ENCODE measurements at places on chromosomes 13 and 19.

GRCh38 chr13:46035066-46035465 lies 17.5 kb downstream of the ZC3H13 start:
- no peak for DNase-seq

- DNase-seq: no peak
Observed at GRCh38 chr19:2239173-2239572, 2.5 kb downstream of the SF3A2 start.

DNA sequence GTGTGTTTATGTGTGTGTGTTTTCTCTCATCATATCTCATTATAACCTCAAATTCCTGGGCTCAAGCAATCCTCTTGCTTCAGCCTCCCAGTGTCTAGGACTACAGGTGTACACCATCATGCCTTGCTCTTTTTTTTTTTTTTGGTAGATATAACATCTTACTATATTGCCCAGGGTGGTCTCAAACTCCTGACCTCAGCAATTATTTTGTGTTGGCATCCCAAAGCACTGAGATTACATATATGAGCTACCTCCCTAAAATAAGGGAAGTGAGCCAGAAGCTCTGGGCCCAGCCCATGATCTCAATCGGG lies 448 bp upstream of the ZNF543 start:
- no peak for DNase-seq

DNA sequence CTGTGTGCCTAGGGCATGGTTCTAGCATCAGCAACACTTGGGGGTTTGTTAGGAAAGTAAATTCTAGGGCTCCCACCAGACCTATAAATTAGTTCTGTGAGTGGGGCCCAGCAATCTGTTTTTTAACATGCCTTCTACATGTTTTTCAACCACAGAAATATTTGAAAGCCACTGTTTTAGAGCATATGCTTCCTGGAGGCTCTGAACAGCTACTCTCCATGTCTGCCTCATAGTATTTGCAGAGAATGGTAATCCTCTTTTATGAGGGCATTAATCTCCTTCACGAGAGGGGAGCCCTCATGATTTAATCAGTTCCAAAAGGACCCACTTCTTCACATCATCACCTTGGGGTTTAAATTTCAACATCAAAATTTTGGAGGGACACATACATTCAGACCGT lies 6.0 kb downstream of the SPATA13 start:
- DNase-seq: no peak

DNA sequence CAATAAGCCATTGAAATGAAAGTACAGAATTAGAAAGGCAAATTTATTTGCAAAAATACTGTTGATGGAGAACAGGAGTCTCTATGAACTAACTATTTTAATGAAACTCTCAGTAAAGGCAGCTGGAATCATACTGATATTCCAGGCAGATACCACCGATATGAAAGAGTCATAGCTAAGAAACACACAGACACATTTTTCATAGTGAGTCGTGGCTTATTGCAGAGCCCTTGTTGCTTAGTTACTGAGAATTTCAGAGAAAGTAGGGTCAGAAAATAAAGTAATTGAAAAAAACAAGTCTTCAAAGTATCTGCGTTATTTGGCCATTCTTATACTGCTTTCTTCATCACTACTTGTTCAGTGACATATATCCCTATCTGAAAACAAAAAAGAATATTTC lies 1890.9 kb downstream of the PCDH9 start:
- DNase-seq: no peak

DNA sequence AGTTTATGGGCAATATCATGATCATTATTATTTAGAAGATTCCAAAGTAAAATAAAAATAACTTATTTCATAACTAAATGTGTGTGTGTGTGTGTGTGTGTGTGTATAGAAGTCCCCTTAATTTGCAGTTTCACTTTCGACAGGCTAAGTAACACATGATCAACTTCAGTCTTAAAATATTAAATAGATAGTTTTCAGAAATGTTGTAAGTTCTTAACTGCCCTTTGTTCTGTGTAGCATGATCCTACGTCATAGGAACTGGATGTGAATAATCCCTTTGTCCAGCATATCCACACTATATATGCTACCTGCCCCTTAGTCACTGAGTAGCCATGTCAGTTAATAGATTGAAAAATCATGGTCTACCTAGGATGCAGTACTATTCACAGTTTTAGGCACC lies 1863.5 kb upstream of the PCDH20 start:
- no peak for DNase-seq

GRCh38 chr13:93736909-93737308 lies 510.3 kb downstream of the GPC6 start:
- DNase-seq: no peak

DNA sequence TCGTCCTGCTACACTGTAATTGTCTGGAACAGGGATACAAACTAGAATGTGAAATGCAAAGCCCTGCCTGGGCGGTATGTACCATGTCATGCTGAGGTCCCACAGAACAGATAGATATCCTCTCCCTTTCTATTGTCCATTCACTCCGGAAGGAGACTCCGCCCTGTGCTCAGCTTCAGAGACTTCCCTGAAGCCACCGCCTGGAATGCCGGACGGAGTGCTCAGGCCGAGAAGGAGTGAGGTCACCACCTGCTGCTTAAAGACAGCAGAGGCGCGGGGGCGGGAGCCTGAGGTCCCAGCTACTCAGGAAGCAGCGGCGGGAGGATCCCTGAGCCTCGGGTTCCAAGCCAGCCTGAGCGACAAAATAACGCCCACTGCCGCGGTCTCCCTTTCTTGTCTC lies 890 bp upstream of the ZNF611 start:
- no peak for DNase-seq

- no peak for DNase-seq
Observed at GRCh38 chr13:22793598-22794134, 387.1 kb upstream of the SGCG start.

GRCh38 chr13:40187324-40187795 lies 479.1 kb downstream of the FOXO1 start:
- DNase-seq: no peak

DNA sequence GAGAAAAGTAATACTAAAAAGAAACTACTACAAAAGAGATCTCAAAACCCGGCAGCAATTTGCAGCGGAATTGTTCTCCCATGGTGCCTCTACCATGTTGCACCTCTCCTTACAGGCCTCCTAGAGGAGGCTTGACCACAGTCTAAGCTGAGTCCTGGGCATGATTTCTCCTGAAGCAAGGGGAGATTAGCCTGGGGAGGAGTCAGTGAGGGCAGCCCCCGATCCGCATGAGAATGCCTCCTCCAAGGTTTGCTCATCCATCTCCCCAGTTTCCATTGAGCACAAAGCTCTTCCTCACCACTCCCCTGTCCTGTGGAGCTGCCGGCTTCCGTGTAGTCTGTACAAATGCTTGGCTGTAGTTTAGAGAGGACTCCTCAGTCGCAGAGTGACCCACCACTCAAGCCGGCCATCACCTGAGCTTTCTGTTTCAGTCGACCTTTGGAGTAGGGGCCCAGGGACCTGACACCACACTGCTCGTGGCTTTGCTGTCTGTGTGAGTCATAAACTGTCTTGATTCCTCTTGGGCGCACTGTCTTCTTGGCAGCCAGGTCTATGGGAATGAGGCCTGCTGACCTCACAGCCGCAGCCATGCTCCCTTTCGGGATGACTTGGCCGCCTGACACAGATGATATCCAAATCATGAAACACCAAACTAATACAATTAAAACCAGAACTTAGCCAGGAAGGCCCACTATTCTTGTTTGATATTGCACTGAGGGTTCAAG lies 72.3 kb downstream of the C1QTNF9 start:
- DNase-seq: no peak

- no peak for DNase-seq
Observed at GRCh38 chr13:47158593-47158992, 261.7 kb upstream of the HTR2A start.

DNA sequence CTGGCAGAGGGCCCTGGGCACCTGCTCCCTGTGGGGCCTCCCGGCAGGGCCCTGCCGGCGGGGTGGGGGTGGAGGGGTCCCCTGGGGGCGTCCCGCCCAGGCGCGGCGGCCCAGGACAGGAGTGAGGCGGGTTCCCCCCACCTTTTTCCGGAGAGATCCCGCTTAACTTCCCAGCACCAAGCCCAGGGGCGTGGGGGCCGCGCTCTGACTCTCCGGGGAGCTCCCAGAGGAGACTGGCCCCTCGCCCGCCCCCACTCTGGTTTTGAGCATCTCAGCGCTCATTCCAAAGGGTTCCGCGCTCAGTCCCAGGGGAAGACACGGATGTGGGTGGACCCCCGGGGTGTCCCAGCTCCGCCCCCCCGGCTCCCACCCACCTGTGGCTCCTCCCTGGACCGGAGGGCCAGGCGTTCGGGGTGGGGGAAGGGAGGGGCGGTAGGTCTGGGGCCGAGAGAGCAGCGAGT lies 476 bp downstream of the C2CD4C start:
- DNase-seq: no peak

DNA sequence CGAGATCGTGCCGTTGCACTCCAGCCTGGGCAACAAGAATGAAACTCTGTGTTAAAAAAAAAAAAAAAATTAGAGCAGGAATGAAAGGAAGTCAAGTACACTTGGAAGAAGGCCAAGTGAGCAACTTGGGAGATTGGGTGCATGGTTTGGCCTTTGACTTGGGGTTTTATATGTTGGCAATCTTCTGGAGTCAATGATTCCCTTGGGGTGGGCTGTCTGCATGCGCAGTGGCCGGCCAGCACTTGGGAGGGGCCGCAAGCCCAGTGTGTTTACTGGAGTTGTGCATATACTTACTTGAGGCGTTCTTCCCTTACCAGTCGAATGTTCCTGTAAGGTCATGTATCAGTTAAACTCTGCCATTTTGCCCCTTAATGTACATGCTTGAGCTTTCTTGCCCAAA lies 103.9 kb downstream of the FAM216B start:
- DNase-seq: no peak

DNA sequence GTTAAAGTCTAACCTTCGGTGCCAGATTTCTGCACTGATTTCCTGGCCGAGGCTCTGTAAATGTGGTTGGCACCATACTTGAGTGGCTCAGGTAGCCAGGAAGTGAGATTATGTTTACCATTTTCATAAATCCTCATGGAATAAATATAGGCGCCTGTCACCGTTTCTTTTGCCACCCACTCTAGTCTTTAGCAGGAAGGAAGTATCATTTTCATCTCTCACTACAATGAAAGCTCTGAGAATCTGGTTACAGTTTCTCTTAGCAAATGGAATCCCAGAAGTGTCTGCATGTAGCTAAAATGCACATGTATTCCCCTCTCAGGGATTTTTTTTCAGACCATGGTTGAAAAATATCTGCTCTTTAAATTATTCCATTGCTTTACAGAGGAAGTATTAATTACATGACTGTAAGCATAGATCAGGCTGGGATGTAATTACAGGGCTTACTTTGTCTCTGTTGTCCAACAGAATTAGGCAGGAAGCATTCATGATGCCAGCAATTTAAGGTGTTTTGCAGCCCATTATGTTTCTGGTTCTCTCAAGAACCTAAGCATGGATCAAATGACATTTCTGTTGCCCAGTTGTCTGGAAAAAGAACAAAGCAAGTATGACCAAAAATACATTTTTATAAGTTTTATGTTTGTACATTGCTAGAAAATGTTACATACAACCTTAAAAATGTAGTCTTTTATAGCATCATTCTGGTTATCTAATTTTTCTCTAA lies 221.7 kb upstream of the SPRY2 start:
- no peak for DNase-seq

GRCh38 chr13:100439247-100439970 lies 149.2 kb downstream of the GGACT start:
- DNase-seq: no peak

- no peak for DNase-seq
Observed at GRCh38 chr13:111627596-111627995, 307.2 kb downstream of the TEX29 start.

DNA sequence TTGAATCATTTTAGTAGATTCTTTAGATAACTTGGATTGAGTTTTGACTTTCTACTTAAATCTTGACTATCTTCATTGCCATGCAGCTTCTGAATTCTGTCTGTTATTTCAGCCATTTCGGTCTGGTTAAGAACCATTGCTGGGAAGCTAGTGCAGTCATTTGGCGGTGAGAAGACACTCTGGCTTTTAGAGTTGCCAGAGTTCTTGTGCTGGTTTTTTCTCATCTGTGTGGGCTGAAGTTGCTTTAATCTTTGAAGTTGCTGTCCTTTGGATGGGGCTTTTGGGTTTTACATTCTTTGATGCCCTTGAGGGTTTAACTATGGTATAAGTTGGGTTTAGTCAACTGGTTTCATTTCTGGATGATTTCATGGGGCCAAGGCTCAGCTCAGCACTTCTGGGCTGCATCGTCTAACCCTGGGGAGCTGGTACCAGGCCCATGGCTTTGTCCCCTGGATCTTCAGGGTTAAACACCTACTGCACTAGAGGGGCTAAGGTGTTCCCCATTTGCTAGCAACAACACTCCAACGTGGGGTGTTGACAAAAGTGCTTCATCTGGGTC lies 10.0 kb upstream of the IGFL2 start:
- DNase-seq: no peak

DNA sequence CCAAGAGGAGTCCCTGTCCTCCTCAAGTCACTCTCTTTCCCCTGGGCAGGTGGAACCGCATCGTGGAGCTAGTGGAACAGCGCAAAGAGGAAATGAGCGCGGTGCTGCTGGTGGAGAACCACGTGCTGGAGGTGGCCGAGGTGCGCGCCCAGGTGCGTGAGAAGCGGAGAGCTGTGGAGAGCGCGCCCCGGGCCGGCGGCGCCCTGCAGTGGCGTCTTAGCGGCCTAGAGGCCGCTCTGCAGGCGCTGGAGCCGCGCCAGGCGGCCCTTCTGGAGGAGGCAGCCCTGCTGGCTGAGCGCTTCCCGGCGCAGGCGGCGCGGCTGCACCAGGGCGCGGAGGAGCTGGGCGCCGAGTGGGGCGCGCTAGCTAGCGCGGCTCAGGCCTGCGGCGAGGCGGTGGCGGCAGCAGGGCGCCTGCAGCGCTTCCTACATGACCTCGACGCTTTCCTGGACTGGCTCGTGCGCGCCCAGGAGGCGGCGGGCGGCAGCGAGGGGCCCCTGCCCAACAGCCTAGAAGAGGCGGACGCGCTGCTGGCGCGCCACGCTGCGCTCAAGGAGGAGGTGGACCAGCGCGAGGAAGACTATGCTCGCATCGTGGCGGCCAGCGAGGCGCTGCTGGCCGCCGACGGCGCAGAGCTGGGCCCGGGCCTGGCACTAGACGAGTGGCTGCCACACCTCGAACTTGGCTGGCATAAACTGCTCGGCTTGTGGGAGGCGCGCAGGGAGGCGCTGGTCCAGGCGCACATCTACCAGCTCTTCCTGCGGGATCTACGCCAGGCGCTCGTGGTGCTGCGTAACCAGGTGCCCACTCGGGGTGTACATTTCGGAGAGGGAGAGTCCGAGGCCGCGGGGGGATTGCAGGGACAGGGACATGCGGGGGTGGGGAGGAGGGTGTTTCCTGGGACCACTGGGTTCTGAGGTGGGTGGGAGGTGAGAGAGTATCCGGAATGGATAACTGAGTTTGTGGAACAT lies 52.8 kb downstream of the SPTBN4 start:
- no peak for DNase-seq

DNA sequence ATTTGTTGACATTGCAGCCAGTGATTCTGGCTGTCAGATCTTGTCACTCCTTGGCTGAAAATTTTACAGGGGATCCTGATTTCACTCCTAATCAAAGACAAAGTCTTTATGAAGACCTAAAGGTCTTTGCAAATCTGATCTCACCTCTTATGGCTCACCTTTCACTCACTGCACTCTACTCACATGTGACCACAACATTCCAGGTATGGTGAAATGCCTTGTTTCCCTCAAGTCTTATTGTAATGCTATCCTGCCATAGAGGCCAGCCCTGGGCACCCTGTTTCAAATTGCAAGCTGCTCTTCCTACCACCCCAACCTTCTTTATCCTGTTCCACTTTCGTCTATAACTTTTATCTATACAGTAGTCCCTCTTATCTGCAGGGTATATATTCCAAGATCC lies 200.1 kb downstream of the NDFIP2 start:
- DNase-seq: no peak

All from cortex of kidney (tissue), 1 donor.